ENCODE measurements at places on chromosomes 2 and 18.

- DNase-seq = no peak
Measured at GRCh38 chr2:175167076-175167791, 769 bp downstream of the ATF2 start.

- no peak for DNase-seq
Measured at GRCh38 chr2:241491549-241492173, 16.7 kb downstream of the STK25 start.

DNA sequence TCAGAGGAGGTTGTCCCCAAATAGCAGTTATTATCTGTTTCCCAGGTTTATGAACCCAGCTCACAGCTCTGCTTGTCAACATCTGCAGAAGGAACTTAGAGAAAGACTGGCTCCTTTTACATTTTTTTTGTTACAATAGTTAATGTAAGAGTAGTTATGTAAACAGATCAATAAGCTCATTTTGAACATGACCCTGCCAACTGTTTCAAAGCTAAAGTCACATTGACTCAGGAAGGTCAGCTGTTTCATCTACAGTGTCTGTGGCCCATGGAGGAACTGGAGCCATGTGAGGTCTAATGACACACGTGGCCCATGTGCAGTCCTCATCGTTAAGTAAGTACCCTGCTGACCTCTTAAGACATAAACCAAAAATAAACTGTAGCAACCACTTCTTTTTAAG is 97.1 kb downstream of the SH3RF3 start:
- no peak for DNase-seq

DNA sequence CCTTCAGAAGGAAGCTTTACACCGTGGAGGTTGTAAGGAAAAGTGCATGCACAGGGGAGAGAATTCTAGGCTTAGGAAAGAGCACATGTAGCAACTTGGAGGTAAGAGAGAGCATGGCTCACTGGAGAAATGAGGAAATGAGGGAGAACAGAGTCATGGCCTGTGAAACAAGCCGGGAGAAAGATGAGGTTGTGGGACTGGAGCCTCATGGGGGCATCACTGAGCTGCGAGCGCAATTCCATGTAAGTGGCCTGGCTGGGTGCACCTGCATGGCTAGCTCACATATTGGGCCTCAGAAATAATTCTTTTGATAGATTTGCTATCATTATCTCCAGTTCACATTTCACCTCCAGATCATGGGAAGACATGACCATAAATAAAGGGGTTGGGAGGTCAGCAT is 785.5 kb upstream of the RAB6C start:
- DNase-seq = no peak

- DNase-seq = peak; percentile 31
Measured at GRCh38 chr2:173355132-173355865, 627 bp downstream of the CDCA7 start.

GRCh38 chr2:67389788-67390187 is 7.3 kb upstream of the ETAA1 start:
- DNase-seq = no peak

GRCh38 chr2:69774984-69775982 is 33.3 kb downstream of the ANXA4 start:
- peak; percentile 36 for DNase-seq

- DNase-seq = no peak
Measured at GRCh38 chr2:28326881-28327505, 65.7 kb upstream of the FOSL2 start.

GRCh38 chr2:178244777-178245176 is 50.5 kb downstream of the OSBPL6 start:
- DNase-seq = no peak

DNA sequence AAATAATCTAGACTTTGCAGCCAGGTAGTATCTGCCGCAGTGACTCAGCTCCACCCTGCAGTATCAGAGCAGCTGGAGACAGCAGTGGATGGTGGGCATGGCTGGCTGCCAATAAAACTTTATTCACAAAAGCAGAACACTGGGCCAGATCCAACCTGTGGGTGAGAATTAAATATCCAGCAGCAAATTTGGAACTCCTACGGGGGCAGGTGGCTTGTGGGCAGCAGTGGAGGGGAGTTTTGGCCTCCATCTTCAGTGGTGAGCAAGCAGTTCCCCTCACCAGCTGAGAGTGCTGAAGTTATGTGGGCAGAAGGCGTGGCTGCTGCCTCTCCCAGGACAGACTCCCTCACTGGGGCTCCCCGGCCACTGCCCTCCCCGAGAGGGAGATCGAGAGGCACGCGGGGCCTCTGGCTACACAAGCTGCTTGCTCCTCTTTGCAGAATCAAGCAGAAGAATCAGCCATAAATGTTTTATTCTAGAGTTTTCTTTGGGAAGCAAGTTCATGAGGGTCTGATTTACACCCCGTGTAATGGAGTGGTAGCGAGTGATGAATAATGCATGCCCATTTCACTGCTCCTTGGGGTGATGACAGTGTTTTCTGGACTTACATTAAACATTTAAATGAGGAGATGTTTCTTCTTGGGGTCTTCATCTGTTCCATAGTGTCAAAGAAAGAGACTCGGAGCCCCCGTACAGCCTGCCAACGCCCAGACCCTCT is 204.3 kb downstream of the SEPTIN10 start:
- DNase-seq = no peak

- no peak for DNase-seq
Measured at GRCh38 chr2:161085149-161085548, 75.1 kb upstream of the TANK start.

DNA sequence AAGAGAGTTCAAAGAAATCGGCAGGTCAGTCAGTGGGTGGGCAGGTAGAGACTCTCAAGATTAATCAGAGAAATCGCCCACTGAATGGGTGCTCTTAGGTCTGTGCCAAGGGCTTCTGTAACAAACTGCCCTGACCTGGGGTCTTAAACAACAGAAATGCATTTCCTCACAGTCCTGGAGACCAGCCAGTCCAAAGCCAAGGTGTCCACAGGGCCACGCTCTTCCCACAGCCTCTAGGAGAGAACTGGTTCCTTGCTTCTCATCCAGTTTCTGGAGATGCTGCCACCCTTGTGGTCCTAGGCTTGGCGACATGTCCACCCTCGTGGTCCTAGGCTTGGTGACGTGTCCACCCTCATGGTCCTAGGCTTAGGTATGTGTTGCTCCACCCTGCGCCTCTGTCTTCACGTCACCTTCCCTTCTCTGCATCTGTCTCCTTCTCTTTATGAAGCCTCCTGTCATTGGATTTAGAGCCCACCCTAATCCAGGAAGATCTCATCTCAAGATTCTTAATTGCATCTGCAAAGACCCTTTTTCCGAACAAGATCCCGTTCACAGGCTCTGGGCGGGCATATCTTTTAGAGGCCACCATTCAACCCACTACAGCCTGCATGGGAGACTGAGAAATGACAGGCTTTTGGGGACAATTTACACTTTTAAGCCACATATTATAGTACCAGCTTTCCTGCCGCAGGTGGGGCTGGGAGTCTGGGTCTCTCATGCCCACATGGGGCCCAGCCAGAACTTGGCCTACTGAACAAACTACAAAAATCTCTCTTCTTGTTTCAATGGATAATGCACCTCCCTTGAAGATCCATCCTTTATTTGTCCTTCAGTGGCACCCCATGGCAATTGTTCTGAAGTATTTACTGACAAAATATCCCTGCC is 161.3 kb downstream of the ASB1 start:
- no peak for DNase-seq

DNA sequence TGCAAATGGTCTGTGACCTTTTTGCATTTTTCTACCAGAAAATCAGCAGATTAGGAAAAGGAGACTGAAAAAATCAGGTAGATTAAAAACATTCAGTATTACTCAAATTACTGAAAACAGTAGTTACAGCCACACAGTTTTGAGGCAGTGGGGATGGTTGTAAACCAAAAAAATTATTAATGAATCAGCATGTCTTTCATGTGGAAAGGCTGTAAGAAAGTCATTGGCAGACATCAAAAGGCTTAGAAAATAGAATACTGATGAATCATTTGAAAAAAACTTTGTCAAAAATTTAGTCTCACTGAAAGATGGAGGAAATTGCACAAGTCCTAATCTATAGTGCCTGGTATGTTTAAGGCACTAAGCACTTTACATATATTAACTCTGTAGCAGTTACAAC is 133.9 kb upstream of the GCFC2 start:
- no peak for DNase-seq

GRCh38 chr18:903701-904100 is 970 bp upstream of the ADCYAP1 start:
- peak; percentile 51 for DNase-seq

DNA sequence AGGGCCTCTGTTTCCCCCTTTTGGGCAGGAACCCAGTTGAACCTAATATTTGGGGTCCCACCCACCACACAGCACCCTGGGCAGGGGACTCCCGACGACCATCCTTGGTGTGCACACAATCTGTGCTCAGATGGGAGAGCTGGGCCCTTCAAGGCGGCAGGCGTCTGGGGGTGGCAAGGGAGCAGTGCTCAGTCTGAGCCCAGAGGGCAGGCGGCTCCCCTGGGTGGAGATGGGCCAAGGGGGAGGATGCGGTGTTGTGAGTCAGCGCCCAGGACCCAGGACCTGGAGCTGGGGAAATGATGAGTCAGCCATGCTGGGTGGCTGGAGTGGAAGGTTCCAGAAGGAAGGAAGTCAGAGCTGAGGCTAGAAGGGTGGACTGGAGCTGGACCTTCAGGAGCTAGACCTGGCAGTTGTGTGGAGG is 3.8 kb downstream of the PROM2 start:
- DNase-seq = no peak

GRCh38 chr18:53402670-53403069 is 821.8 kb downstream of the MBD2 start:
- no peak for DNase-seq

- no peak for DNase-seq
Measured at GRCh38 chr2:103324671-103325070, 562.8 kb downstream of the TMEM182 start.

- DNase-seq = no peak
Measured at GRCh38 chr2:24839729-24840128, 46.5 kb downstream of the CENPO start.

DNA sequence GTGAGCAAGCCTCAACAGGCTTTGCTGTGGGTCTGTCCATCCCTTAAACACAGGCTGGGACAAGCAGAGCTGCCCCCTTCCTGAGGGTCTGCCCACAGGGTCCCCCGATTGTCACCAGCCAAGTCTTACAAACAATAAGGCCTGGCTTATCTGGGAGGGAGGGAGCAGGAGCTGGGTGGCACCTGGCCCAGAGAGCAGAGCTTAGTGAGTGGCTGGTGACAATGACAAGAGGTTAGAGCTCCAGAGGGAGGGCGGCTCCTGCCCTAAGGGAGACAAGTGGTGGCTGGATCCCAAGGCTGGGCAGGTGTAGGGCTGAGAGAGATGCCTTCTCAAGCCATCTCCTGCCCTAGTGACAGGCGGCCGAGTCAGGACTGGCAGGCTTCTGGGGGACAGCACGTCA is 125.5 kb downstream of the KLHL29 start:
- DNase-seq = no peak

DNA sequence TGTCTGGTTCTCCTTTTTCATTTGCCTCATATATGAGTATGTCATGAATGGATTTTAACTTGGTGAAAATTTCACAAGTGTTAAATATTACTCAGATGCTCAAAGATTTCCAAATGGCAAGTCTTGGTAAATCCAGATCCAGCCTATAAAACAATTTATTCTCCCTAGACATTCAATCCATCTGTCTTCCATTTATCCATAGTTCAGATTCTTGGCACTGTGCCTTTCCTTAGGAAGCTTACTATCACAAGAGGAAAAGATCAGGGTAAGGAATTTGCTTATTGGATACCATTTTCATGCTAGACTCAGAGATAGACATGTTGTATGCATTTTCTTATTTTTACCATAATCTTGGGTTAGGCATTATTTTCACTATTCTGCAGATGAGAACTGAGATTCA is 72.5 kb upstream of the LRRTM1 start:
- DNase-seq = no peak

- no peak for DNase-seq
Measured at GRCh38 chr18:43159086-43159770, 43.7 kb upstream of the RIT2 start.

DNA sequence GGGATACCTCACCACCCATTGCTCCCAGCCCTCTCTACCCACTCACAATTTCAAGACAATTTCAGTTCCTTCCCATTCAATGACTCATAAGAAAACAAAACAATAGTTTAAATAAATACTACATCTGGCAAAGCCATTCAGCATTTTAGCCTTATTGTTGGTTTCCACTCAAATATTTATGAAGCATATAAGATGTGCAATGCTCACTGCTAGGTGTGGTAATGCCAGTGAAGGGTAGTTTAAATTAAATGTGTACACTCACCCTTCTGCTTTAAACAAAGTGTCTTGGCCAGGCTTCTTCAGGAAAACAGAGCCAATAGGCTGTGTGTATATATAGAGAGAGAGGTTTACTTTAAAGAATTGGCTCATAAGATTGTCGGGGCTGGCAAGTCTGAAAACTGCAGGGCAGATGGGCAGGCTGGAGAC is 37.0 kb downstream of the INO80C start:
- no peak for DNase-seq

DNA sequence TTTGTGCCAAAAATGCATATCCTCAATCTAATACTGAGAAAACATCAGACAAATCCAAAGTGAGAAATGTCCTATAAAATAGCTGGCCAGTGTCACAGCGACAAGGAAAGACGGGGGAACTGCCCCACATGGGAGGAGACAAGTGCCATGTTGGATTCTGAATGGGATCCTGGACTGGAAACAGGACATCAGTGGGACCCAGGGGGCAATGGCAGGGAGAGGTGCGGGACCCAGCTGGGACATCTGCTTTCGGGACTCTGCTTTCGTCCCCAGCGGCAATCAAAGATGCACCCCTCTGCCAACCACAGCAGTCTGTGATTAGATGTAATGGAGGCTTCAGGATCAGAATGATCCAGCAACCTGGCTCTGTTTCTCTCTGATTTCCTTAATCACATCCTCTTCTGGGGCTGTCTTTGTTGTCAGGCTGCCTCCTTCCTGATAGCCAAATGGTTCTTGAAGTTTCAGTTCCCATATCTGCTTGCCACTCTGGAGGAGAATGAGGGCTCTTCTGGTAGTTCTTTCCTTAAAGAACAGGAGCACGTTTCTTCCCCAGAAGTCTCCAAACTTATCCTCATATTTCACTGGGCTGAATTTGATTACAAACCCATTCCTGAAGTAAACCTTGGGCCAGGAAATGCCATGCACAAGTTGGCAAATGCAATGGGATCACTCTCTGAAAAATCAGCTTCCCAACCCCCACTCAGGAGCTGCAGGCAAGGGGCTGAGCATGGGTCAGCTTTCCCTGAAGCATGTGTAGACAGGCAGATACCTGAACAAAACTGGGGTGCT is 13.6 kb upstream of the PROC start:
- DNase-seq = no peak

GRCh38 chr18:56570978-56571377 is 67.4 kb downstream of the TXNL1 start:
- DNase-seq = no peak

DNA sequence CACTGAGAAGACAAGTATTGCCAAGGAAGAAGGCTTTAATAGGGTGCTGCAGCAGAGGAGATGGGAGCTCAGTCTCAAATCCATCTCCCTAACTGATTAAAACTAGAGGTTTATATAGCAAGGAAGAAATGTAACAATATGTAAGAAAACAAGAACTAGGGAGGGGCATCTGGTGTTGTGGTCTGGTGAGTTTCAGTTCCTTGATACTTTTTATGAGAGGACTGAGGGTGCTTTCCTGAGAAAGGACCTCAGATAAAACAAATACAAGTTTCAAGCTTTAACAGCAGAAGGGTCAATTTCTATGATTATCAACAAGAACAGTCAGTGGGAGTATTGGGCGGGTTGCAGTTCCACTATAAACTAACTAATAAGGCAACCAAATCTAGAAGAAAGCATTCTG is 1967.5 kb downstream of the SUCLG1 start:
- DNase-seq = no peak

All from stimulated activated naive CD8-positive, alpha-beta T cell treated with anti-CD3 and anti-CD28 coated beads, Interleukin-15, amount 100 ng/mL, for 72 hours (primary cell).